IPS DF 19.7 (cell line): ENCODE measurements at places on chromosomes 7 and 10.

GRCh38 chr10:94294168-94294567 is 68.6 kb downstream of the NOC3L start:
- no peak for DNase-seq

DNA sequence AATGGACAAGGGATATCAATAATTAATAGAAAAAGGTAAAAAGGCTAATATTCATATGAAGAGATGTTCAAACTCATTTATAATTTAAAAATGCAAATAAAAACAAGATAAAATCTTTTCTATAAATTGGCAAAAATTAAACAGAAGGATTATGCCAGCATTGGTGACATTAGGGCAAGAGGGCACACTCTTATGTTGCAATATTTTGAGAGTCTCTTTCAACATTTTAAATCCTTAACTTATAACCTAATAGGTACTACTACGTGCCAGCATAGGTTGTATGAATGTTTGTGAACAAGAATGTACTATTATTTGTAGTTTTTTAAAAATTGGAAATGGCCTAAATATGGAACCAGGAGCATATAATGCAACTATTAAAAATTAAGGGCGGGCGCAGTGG is 24.8 kb upstream of the PNLIPRP3 start:
- no peak for DNase-seq

DNA sequence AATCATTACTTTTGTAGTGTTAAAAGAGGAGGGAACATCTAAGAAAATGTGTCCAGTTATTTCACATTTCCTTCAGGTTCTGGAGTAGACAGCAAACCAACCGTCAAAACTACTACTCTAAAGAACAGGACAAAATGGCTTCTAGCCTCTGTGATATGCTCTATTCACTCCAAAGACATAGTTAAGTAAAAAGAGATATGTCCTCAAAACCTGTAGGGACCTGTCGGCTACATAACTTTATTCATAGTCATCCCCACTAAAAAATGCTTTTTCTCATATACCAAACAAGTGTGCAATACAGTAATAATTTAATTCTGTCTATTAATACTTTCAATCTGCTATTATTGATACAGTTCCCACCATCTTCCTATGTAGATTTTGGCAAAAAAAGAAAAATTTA is 642.8 kb upstream of the LRRTM3 start:
- DNase-seq = no peak

DNA sequence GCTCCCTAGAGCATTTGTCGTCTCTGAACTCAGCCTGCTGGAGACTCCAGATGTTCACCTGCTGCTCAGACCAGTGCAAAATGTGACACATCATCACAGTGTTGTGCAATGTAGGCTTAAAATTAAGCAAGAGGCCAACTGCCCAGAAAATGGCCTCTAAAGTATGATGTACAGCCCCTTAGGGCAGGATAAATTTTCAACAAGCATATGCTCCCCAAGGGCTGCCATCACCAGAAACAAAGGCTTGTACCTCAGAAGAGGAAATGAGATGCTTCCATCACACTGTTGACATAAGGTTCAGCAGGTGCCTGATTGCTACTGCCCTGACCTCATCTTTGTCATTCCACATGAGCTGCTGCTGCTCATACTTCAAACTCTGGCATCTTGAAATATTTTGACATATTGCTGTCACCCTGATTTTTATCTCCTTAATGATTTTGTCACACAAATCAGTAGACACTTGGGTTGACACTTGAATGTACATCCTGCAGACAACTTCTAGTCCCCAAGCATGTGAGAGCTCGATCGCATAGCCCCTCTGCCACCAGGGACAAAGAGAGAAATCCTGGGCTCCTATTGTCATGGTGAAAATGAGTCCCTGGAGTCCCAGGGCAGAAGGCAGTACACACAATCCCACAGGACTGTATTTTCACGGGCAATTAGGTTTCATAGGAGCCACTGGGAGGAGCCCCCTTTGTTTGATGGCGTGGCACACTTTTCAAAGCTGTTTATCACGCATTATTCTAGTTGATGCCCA is 219.7 kb upstream of the STK17A start:
- DNase-seq = no peak

- DNase-seq = no peak
Observed at GRCh38 chr7:41910940-41911600, 208.2 kb upstream of the INHBA start.

- DNase-seq = peak; percentile 74
Observed at GRCh38 chr10:90920986-90921666, at the start of gene ANKRD1. TSS of gene ANKRD1 (minus strand) at chr10:90921087. CDS start at chr10:90921027, 60 bp downstream.

DNA sequence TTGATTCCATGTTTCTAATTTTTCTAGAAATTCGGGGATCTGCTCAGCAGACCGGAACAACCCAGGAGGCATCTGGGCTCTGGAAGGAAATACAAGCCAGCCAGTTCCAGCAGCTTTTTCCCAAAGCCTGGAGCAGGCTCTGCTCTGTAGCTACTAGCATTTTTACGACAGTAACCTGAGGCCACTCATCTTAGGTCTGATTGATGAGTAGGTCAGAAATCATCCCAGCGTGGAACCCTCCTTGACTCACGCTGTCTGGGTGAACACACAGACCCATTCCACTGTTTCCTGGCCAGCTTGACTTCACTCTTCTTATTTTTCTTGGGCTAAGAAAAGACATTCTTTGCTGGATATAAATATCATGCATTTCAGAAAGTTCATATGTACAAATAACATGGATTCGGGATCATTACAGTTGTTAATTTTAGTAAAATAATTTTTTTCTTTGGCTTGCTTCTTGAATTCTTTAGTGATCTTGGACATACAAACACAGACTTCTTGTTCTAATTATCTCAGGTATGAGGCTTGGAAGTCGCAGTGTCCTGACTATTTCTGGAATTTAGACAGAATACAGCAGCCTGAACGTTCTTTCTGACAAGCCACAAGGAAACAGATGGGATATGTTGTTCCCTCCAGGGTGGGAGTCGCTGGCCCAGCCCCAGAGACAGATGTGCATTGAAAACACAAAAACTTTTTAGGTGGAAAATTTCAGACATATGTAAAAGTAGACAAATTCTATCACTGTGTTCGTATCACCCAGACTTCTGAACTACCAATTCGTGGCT is 54.6 kb upstream of the PITRM1 start:
- DNase-seq = no peak

- no peak for DNase-seq
Observed at GRCh38 chr10:62454687-62455397, 80.7 kb downstream of the ZNF365 start.
